ENCODE measurements at places on chromosomes 6 and 20.

DNA sequence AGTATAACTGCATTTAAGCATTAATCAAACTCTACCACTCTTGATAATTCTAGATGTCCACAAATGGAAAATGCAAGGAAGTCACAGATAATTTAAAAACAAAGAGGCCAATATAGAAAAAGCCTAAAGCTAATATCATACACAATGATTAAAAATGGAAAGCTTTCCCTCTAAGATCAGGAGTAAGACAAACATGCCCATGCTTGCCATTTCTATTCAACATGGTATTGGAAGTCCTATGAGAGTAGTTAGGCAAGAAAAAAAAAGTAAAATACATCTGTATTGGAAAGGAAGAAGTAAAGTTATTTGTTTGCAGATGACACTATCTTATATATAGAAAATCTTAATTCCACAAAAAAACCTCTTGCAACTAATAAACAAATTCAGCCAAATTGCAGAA lies 164.6 kb upstream of the FERMT1 start:
- no peak for DNase-seq

GRCh38 chr6:170232186-170233002 lies 58.5 kb downstream of the DLL1 start:
- no peak for DNase-seq

GRCh38 chr20:55253781-55254180 lies 751.5 kb downstream of the CBLN4 start:
- no peak for DNase-seq

DNA sequence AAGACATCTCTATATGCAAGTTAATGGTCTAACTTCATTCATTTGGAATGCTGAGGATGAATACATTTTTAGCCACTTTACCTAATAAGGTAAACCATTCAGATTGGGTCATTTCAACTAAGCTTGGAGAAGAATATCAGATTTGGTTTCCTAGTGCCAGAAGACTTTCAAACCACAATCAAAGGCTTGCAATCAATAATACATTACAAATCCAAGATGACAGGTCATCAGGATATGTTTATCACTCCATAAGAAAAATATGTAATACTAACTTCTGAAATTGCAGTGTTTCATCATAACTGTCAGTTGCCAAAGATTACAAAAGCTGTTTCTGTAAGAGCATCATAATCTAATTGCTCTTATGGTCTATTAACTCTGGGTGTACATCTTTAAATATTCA lies 654.0 kb downstream of the COL12A1 start:
- DNase-seq, result no peak

GRCh38 chr6:143964674-143965081 lies 43.4 kb downstream of the PLAGL1 start:
- DNase-seq, result no peak

DNA sequence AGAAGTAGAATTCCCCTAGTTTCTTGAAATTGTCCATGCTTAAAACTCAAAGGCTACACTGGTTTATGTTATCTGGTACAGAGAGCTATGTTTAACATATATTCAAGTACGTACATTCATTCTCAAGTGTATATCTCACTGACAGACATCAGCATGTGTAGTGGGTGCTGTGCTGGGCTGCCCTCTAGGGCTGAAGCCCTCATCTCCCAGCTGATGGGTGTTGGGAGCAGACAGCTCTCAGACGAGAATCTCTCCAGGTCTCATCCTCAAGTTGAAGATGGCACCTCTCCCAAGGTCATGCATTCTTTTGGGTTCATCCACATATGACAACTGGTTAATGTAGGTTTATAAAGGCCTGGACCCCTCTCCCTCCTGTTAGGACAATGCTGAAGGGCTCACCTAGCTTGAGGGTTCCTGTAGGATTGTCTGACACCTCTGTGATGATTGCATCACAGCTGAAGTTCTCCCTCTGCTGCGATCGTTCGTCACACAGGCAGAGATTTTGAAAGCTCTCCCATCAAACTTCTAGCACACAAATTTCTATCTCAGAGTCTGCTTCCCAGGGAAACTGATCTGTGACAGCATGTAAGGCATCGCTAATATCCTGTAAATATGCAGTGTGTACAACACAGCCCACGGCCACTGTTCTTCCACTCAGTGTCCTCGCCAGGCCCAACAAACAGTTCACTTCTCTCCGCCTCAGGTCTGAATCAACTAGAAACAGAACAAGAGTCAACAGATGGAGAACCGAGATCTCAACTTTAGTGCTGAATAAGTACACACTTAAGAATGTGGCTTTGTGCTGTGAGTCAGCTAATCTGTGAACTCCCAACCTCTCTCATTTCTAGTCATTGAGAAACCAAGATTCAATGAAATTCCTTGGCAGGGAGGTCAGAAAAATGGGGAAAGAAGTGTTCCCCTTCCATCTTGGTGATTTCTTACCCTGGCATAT lies 43.2 kb downstream of the PREP start:
- DNase-seq, result no peak

GRCh38 chr6:144364208-144364720 lies 79.1 kb downstream of the UTRN start:
- no peak for DNase-seq

GRCh38 chr20:59583428-59584277 lies 20.7 kb upstream of the PHACTR3 start:
- DNase-seq, result no peak

DNA sequence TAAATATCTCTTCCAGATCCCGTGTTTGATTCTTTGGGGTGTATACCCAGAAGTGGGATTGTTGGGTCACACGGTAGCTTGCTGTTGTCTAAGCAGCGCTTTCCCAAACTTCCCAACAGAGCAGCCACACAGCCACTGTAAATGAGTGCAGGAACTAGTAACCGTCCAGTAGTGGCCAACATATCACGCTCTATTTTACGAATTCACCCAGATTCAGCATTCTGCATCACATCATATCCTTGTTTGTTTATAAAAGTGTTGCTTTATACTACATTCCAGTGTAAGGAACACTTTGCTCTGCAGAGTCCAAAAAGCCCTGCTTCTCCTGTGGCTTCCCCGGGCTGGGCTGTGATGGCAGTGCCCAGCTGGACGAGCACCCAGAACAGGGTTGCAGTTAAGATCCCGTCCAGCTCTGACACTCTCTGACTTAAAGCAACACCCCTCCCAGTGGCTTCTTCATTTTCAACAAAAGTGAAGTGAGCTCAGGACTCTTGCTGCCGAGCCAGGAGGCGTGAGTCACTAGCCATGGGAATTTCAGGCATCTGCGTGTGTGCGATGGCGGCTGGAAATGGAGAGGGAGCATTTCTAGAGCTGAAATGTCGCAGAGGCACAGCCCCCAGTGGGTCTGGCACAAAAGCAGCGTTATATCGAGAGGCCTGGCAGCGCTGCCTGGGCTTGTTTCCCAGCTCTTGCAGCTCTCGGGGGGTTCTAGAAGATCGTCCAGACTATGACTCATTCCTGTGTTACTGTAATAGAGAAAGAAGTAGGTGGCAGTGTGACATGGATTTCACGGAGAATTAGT lies 216.3 kb upstream of the ECI2 start:
- DNase-seq, result no peak

DNA sequence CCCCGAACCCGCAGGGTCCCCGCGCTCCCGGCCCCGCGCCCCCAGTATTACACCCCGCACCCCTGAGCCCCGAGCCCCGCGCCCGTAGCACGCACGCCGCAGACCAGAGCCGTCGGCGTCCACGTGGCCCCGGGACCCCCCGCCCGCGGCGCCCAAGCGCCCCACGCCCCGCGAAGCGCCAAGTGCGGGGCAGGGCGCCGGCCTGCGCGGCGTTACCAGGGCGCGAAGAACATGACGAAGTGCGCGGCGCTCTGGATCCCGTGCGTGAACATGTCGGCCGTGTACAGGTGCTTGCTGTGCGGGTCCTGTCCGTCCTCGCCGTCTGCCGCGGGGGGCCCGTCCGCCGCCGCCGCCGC lies 312 bp downstream of the TXNDC5 start:
- no peak for DNase-seq

- DNase-seq, result peak; percentile 37
Observed at GRCh38 chr6:89117211-89118108, at the start of gene SRSF12. Gene SRSF12, minus strand, starts transcription at chr6:89118071. Its CDS starts 184 bp downstream, at chr6:89117887.

DNA sequence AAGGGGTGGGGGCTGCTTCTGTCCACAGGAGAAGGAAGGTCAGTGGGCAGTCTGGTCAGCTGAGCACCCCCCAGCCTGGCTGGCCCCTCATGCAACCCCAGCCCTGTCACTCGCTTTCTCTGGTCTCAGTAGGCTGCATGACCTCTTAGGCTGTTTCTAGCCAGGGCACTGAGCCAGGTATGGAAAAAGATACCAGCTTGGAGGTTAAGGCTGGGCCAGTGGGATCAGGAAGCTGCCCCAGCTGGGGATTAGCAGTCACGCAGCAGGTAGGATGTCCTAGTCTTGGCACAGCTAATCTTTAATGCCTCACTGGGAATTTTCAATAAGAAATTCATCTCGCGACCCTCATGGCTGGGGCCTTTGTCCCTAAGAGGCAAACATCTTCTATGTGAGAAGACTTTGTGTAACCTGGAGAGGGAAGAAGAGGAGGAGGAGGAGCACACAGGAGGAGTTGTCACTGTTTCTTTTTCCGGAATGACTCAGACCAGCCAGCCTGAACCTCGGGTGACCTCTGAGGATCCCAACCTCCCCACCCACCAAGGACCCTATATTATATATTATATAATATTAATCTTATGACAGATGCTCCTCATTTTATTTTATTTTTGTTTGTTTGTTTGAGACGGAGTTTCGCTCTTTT lies 2.4 kb upstream of the BPIFA2 start:
- DNase-seq, result no peak

DNA sequence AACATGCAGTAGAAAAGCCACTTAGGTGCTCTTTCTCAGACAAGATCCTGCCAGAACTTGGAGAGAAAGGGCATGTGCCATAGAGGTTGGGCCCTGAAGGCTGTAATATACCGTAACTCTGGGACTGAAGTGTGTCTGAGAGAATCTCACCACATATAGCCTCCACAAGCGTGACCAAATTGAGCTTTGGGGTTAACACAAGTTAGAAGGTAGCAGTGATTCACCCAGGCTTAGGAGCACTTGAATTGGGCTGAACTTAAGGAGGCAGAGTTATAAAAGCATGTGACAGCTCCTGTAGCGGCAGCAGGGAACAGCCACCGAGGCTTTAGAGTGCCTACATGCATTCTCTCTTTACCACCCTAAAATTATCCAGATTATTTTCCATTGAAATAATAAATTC lies 361.6 kb downstream of the PHF3 start:
- DNase-seq, result no peak

GRCh38 chr6:20497216-20498040 lies 36.8 kb upstream of the CDKAL1 start:
- DNase-seq, result no peak

- DNase-seq, result no peak
Observed at GRCh38 chr6:3450888-3451287, 6.0 kb downstream of the SLC22A23 start.

- DNase-seq, result no peak
Observed at GRCh38 chr6:20409427-20409971, 7.8 kb downstream of the E2F3 start.

- no peak for DNase-seq
Observed at GRCh38 chr6:24882295-24882694, 53.5 kb downstream of the RIPOR2 start.

GRCh38 chr6:10300071-10300470 lies 114.8 kb downstream of the TFAP2A start:
- no peak for DNase-seq

- DNase-seq, result no peak
Observed at GRCh38 chr6:35725721-35726438, 11.0 kb upstream of the ARMC12 start.

DNA sequence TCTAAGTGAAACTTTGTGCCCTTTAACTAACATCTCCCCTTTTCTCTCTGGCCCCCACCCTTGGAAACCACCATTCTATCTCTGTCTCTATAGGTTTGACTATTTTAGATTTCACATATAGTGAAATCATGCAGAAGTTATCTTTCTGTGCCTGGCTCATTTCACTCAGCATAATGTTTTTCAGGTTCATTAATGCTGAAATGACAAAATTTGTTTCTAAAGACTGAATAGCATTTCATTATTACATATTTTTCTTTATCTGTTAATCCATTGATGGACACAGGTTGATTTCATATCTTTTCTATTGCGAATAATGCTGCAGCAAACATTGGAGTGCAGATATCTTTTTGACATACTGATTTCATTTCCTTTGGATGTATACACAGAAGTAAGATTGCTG lies 30.7 kb downstream of the MEI4 start:
- DNase-seq, result no peak

GRCh38 chr20:64001607-64002011 lies 20.7 kb downstream of the PRPF6 start:
- DNase-seq, result peak; percentile 60

GRCh38 chr20:60931696-60932095 lies 320.4 kb upstream of the CDH4 start:
- no peak for DNase-seq

DNA sequence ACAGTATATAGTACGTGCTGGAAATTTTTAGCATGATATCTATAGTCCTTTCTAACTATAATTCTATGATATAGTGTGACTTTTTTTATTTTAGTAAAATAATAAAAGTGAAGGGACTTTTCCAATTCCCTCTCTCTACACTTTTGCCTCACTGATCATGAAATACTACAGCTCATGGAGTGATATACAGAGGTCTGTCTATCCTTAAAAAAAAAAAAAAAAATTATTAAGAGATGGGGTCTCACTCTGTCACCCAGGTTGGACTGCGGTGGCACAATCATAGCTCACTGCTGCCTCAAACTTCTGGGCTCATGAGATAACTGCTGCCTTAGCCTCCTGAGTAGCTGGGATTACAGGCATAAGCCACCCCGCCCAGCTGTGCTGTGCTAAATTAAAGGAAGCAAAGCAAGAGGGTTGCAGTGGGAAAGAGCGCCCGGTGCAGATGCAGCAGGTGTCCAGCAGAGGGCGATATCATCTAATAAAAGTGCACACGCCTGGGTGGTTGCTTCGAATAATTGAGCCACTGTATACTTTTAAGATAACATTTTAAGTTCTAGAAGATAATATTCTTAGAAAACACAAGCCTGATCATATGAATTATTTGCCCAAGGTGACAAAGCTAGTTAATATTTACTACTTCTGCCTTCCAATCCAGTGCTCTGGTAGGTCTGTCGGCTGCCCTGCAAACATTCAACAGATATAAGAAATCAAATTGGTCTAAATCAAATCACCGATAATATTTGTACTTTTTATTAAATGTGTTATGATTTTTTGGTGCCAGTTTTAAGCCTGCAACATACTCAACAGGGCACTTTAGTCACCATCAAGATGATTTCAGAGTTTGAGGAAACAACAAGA lies 94.9 kb upstream of the NT5E start:
- no peak for DNase-seq

DNA sequence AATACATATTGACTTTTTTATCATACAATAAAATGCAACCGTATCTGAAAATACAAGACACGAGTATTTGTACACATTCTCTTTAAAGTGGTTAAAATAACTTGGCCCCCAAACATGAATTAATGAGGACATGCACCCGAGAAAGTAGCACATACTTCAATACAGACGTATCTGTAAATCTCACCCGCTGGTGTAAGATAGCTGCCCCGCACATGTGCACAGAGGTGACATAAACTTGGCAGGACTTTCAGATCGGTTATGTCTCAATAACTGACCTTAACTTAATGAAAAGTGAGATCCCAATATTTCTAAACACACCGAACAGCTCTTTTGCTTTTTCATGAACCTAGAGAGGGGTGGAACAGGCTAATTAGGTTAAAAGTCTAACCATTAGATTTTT lies 91.5 kb upstream of the RPS6KA2 start:
- no peak for DNase-seq

Data from NCI-H1092 (cell line).